A172 (cell line): ENCODE measurements at places on chromosomes 2 and 18.

DNA sequence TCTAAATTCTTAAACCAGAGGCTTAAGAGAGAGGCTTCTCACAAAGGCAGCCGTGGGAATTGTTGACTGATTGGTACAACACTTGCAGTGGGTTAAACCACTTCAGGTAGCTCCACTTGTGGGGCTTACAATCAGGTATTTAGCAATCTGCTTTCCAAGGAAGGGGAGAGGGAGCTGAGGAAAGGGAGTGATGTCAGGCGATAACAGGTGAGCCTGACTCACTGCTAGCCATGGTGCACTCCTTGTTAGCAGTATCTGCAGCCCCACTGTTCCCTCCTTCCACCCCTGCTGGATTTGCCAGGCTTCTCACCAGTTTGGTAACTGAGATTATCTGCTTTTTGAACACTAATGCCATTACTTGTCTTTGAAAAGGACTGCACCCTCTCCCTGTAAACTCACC lies 1056.7 kb upstream of the FANCL start:
- no peak for DNase-seq

DNA sequence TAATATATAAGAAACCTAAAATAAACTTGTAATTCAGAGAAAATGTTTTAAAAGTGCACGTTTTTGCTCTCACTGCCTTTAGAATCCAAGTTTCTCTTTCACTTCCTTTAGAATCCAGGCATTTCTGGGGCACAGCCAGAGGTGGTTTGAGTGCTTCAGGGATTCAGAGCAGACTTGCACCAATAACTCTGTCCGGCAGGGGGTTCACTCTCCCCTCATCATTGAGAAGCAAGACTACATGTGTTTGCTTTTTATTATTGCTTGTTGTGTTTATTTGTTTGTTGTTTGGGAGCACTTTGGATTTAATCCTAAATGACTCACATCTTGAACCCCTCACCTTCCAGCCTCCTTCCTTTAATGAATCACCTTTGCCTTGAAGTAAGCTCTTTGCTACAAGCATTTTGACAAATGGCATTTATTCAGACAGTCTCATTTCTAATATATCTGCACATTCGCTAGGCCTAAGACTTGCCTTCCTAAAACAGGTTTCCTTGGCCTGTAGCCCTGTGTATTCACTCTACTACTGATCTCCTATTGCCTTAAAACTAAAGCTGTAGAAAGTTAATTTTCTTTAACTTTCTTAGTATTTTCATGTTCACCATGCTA lies 233.5 kb upstream of the ATP5MC3 start:
- DNase-seq: peak; percentile 82

DNA sequence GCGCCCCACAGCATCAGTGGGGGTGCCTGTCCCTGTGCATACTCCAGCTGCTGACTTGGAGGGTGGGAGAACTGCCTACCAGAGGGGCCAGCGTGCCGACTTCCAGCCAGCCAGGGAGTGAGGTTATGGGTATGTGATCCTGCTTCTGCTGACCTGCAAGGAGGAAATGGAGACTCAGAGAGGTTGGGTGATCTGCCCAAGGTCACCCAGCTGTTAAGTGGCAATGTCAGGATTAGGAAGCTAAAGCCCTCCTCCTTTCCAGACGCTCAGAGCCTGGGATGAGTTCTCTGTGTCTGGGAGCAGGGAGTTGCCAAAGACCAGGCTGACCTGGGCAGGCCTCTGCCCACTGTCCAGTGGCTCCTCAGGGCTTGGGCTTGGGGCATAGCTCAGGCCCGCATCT lies 169.6 kb downstream of the GLI2 start:
- DNase-seq: no peak

DNA sequence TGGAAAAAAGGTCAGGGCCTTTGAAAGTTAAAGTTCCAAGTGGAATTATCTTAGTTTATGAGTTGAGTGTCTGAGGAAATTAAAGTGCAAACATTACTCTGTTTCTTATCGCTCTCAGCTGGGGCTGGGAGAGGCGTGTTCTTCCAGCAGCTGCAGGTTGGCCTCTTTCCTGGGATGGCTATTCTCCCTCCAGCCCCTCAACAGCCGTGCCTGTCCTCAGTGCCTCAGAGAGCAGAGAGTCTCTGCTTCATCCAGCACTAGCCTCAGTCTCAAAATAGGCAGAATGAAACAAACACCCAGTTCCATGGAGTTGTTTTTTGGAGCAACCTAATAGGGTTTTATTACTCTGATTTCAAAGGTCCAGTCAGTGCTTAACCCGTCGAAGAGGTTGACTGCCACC lies 298.1 kb downstream of the GALR1 start:
- DNase-seq: no peak

DNA sequence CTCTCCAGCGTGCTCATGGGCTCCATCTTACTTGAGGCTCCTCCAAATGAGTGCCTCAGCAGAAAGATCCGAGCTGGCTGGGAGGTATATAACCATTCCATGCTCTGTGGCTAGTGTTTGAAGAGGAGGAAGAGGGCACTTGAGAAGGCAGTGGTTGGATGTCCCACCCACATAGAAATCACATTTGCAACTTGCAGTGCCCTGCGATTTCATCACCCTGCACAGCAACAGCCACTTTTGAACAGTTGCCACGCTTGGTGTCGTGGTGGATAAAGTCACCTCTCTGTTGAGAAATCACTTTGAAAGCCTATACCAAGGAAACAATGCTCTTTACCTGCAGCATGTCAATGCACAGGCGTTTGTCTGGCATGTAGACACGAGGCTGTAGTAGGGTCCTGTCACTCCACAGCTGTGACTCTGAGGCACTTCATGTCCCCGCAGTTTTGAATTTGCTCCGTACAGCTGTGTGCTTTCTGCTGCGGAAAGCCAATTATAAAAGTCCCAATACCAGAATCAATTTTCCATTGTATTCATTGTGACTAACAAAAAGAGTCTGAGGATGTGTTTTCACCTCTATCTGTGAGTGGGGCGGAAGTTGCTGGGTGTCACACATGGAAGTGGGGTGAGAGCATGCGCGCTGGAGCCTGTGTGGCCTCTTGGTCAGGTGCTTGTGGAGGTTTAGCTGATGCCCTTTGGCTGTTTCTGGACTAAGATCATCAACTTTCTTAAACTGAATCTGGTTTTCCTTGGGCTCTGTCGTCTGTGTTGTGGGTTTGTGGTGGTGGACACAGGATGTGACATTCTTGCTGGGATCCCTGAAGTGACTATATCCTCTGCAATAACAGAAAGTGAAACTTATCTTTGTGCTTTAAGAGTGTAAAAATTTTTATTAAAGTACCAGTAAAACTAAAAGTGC lies 2.8 kb downstream of the CNDP2 start:
- DNase-seq: no peak

GRCh38 chr2:138030459-138030858 lies 66.2 kb downstream of the HNMT start:
- peak; percentile 73 for DNase-seq

- peak; percentile 57 for DNase-seq
Measured at GRCh38 chr2:229679393-229680125, 34.8 kb downstream of the DNER start.

- DNase-seq: no peak
Measured at GRCh38 chr2:241770936-241771285, 5.7 kb upstream of the GAL3ST2 start.

DNA sequence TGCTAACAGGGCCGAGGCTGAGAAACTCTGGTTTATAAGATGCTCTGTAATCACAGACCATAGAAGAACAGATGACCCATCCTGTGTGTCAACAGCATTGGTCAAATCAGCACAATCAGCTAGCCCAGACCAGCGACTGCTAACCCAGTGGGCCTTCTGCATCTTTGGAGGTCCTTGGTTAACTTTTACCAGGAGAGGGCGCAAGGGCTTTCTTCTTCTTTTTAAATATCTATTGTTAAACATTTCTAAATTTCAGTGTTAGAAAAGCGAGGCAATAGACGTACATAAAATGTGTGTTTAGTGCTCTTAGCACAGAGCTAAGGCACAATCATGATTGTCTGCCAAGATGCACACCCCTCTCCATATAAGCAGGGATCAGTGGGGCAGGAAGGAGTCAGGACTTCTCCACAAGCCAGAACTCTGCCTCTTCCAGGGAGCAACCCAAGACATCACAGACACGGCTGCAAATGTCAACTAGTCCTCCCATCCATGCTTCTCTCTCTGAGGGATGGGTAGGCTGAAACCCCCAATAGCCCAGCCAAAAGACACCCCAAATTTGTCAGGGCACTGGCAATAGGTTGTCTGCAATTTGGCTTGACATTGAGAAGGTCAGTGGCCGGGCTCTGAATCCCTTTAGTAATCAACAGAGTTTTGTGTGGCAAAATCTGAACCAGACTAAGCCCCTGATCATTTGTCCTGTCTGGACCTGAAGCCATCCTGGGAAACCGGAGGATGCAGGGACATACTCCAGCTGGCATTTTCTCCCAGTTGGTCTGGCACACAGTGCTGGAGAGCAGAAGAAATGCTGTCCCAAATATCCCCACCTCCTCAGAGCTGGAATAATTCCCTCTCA lies 188.2 kb downstream of the BCL2 start:
- DNase-seq: peak; percentile 31

DNA sequence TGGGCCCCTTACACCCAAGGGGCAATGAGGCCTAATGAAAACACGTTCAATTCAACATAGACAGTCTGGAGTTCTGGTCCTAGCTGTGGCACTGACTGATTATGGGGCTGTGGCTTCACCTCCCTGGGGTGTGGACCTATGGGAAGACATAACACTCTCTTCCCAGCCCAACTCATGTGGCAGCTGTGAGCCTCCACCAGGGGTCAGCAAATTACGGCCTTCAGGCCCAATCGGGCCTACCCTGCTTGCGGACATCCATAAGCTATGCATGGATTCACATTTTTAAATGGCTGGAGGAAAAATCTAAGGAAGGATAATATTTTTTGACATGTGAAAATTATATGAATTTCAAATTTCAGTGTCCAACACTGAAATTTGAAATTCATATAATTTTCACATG lies 101.3 kb downstream of the LOXHD1 start:
- no peak for DNase-seq

DNA sequence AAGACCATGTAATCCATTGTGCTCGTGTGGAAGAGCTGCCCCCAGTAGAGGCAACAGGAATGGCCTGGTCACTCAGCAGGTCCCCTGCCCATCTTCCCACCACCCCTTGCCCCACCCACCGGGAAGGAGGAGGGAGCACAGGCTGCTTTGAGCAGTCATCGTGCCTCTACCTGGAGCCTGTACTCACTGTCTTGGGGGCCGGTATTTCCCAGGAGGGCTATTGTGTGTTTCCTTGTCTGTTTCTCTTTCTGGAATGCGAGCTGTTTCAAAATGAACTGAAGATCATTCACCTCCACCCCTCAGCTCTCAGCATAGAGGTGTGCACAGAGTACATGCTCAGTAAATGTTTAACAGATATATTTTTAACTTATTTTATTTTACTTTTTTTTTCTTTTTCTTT lies 7.7 kb upstream of the AMMECR1L start:
- no peak for DNase-seq

DNA sequence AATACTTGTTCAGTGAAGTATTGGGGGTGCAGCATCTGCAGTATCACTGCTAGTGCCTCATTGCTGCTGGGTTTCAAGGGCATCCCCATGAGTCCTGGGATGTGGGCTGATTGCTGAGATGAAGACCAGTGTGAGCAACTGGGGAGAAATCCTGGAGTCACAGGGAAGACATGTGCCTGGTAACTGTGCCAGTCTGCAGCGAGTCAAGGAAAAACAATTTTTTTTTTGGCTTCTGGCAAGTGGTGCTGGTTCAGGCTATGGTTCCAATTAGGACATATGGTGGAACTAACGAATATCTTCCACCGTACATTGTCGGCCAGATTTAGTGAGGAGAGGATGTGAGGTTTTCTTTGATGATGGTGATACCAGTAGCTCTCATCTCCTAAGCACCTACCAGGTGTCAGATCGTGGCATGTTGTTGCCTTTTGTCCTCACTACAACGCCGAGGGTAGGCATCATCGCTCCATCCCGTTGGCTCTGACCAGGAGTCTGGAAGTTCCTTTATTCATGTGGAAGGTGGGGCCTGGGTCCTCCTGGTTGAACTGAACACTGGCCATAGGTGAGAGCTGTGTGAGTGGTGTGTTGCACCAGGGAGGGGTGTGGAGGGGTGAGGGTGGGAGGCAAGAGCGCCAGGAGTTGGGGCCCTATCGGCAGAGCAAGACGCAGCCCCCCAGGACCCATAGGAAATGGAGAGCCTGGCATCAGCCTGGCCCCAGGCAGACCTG lies 118.0 kb upstream of the HS6ST1 start:
- DNase-seq: no peak

DNA sequence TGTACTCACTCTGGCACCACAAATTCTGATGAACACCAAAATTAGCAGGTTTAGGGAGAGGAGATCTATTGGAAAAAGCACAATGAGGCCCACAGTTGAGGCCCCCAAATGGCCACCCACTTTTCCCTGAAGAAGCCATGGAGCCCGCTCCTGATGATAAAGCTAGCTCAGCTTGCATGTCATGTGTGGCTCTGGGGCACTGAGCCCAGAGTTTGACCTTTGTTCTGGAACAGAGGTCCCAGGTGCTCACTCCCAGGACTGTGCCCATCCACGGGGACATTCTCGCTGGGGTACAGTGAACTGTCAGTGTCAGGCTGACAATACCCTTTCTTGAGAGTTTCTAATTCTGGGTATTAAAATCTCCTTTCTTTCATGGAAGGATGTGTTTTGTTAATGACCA lies 36.2 kb downstream of the XDH start:
- no peak for DNase-seq

GRCh38 chr2:200786826-200787225 lies 24.9 kb upstream of the BZW1 start:
- peak; percentile 78 for DNase-seq

DNA sequence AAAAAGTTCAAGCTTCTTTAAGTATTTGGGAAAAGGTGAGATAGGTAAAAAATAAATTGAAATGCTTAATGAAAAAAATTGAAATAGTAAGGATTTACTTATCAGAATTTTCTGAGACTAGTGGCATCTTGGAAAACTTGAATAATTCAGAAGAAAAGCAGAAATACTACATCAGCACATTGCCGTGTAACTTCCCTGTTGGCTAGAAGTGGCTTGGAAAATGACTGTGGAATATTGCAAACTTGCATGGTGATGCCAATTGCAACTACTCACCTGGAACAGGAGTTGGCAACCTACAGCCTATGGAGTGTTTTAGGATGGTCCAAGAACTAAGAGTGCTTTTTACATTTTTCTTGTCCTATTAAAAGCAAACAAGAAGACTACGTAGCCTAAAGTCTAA lies 603.5 kb upstream of the VRK2 start:
- no peak for DNase-seq

- DNase-seq: no peak
Measured at GRCh38 chr2:21676041-21676440, 552.3 kb downstream of the TDRD15 start.

DNA sequence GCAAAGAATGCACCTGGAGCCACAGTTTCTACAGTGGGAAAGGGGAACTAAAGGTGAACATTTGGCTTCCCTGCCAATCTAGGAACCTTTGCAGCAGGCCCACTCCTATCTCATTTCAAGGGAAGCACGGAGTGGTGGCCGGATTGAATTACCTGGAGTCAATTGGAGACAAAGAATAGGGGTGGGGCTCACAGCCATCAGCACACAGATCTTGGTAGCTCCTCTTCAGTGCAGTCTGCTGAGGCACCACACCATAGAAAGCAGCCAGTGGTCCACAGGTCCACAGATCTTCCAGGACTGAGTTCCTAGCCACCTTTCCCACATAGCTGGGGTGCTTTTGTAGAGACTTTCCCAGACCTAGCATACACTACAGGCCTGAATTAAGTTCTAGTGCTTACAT lies 43.5 kb upstream of the NXPH2 start:
- no peak for DNase-seq
